ENCODE measurements at places on chromosomes 2 and 18.

GRCh38 chr2:6986912-6987361, 69.7 kb downstream of the RNF144A start:
- no peak for DNase-seq

GRCh38 chr18:32920796-32921787, 148.3 kb upstream of the KLHL14 start:
- no peak for DNase-seq

- no peak for DNase-seq
Measured at GRCh38 chr2:113760400-113760799, 4.0 kb upstream of the SLC35F5 start.

DNA sequence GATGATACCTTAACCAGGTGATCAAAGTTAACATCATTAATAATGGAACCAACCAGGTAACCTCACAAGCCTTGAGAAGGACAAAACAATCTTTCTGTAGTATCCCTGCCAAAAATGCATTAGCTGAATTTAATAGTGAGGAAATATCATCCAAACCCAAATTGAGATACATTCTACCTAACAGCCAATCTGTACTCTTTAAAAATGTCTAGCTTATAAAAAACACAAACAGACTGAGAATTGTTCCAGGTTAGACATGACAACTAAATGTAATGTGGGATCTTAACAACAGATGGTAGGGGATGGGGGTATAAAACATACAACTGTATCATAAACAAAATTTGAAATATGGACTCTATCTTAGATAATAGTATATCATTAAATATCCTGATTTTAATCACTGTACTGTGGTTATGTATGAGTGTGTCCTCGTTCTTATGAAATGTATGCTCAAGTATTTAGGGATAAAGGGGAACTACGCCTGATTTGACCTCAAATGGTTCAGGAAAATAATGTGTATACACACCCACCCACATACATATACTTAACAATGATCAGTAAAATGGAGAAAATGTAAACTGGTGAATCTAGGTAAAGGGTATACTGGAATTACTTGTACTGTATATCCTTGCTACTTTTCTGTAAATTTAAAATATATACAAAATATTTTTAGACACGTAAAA, 1.7 kb downstream of the FANCL start:
- DNase-seq: no peak

GRCh38 chr2:17600556-17601204, 60.2 kb downstream of the VSNL1 start:
- no peak for DNase-seq

DNA sequence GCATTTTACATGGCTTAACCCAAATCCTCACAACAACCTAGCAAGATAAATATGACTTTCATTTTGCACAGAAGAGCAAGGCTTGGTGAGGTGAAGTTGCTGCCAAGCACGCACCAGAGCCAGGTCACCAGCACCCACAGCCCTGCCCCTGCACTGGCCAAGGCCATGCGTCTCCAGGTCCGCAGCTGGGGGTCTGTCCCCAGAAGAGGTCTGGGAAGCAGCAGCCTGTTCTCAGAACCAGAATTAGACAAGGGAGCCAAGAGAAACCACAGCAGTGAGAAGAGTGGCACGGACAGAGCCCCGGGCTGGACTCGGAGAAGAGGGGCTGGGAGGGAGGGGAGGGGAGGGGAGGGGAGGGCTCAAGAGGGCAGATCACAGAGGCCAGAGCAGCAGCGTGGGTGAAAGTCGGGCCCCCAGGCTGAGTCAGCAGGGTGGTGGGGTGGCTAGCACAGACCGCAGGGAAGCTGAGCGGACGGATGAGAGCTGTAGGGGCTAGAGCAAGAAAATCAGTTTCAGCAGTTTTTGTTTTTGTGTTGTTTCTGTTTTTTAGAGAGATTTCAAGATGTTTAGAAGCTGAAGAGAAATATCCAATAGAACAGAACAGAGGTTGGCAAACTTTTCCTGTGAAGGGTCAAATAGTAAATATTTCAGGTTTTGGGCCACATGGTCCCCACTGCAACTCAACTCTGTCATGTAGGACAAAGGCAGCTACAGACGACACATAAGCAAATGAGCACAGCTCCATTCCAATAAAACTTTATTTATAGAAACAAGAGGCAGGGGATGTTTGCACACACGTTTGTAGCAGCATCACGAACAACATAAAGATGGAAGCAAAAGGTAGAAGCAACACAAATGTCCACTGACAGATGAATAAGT, 7.4 kb upstream of the MTERF4 start:
- no peak for DNase-seq

DNA sequence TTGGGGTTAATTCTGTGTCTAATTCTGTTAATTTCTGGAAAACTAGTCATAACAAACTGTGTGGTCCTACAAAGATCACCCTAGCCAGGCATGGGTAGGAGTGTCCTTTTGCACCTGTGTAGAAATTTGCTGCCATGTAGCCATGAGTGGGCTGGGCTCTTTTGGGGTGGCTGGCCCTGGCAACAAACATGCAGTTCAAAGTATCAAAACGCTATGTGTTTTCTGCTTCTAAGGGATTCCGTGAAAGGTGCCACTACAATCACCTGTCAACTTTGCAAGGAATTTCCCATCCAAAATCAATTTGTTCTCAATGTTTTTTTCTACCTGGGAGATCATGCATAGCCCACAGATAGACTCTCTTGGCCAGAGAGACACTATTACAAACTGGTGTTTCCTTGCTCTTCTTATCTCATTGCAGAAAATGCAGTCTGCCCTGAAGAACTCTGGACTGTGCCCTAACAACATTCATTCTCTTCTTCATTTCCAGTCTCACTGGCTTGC, 537.7 kb upstream of the ID2 start:
- no peak for DNase-seq

DNA sequence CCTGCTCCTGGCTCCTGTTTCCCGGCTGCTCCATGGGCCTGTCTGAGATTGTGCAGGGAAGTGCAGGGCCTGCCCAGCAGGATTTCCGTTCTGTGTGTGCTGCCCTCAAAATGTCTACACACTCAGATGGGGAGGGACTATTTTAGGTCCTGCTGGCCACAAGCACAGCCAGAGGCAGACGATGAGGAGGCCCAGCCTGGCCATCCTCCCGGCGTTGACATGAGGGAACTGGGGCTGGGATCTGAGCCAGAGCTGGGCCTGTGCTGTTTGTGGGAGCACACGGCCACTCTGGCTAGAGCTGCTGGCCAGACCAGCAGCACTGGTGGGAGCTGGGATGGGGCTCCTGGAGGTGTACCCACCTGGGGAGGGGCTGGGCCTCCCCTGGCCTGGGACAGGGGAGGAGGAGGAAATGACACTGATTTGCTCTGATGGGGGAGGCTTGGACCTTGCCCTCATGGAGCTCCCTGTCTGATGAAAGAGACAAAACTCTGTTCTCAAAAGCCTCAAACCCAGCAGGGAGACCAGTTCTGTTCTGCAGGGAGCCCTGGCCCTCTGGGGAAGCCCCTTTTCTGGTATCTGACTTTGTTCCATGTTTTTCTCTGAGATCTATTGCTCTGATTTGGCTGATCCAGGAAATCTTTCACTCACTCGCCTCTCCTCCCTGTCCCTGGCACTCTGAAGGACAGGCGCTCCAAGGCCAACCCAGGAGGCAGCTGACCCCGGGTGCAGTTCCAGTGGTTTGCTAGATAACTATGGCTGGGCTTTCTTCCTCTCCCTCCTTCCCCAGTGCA, 161.8 kb downstream of the DYSF start:
- DNase-seq: peak; percentile 14

GRCh38 chr18:2002604-2003003, 568.7 kb downstream of the METTL4 start:
- DNase-seq: no peak

Measured in H9 (cell line).